Adipocyte (in vitro differentiated cells): ENCODE measurements at places on chromosomes 12 and 14.

DNA sequence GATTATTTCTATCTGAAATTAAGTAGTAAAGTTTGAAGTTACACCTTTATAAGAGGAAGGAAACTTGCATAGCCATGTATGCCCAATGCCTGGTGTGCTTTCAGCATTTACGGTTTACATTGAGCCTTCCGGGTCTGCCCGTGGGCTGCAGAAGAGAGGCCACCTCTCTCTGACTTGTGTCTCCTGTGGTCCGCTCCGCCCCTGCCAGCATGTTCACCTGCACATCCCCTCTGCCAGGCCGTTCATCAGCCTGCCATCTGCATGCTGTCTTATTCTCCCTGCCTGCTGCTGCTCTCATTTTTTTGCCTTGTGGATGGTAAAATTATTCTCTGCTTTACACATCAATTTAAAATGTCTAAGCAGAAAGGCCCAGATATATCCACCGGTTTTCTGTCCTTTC lies 41.5 kb upstream of the DYNC1H1 start:
- no peak for DNase-seq

- no peak for DNase-seq
Observed at GRCh38 chr12:9104087-9104486, 11.6 kb downstream of the A2M start.

GRCh38 chr12:111741235-111741812 lies 25.4 kb upstream of the ALDH2 start:
- peak; percentile 12 for DNase-seq

GRCh38 chr14:65937079-65937959 lies 524.8 kb downstream of the FUT8 start:
- no peak for DNase-seq

DNA sequence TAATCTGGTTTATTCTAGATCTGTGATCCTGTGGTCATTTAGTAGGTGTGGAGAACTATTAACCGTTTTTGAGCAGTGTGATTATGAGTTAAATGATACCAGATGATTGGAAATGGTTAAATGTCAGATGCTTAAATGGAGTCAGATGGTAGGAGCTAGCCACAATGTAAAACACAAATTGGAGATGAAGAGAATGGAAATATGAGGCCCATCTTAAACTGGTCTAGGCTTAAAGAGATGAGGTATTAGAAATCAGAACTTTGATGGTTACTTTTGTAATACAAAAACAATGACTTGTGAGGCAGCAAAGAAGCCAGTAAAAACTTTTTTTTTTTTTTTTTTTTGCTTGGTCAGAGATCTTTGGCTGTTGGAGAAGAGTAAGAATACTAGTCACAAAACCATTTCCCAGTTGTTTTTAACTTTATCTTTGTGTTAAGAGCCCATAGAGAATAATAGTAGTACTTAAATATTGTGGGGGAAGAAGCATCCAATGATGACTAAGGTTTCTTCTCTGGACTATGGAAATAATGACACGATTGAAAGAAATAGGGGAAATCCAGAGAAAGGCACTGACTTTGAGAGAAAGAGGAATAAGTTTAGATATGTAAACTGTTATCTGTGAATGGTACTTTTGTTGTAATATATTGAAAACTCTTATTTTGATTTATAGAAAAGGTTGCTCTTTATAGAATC lies 95.9 kb downstream of the WNK1 start:
- peak; percentile 34 for DNase-seq

- DNase-seq = peak; percentile 96
Observed at GRCh38 chr12:76763746-76764675, at the start of gene ZDHHC17. TSS of gene ZDHHC17 (plus strand) at chr12:76764115. CDS start at chr12:76764237, 122 bp downstream.

DNA sequence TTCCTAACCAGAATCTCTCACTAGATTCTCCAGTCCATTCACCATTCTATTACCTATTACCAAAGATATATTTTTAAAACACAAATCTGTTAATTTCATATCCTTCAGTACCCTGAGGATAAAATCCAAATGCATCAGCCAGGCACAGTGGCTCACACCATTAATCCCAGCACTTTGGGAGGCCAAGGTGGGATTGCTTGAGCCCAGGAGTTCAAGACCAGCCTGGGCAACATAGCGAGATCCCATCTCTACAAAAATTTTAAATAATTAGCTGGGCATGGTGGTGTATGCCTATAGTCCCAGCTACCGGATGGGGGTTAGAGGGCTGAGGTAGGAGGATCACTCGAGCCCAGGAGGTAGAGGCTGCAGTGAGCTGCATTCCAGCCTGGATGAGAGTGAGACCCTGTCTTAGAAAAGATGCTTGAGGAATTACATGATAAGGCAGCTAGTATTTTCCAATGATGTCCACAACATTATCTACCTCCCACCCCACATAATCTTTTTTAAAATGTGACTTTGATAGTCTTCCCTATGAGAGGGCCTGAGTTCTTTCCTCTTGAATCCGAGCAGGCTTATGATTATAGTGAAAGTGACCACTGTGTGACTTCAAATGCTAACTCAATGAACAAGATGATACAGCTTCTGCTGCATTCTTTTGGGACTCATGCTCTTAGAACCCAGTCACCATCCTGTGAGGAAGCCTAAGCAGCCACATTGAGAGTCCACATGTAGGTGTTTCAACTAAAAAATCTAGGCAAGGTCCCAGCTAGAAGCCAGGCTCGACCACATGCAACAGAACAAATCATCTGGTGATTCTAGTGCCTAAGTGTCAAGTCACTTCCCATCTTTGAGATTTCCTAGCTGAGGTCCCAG lies 18.0 kb downstream of the HECTD1 start:
- no peak for DNase-seq

DNA sequence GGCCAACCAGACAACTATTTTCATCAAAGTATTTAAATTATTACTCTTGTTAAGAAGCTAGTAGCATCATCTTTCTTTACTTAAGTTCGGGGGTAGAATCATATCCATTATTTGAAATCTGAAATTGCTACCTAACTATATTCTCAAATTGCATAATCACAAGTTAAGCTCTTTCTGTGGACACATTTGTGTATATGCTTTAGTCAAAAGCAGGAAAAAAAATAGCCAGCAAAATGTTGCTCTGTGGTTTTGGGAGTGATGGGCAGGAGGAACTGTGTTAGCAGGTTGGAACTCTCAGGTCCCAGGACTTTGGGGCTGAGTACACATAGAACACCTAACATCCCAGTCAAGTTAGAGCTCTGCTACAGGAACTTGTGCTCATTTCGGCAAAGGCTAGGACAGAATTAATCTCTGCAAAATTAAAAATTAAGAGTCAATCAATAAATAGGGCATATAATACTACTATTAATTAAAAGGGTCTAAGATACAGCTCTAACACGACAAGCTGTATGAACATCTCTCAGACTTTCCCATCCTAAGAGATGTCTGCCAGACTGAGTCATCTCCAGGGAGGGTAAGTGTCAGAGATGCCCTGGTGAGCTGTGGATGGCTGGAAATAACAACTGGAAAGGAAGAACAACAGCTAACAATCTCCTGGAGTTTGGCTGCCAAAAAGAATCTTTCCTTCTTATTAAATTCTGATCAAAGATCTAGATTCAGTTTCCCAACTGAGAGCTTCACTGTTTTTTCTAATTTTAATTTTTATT lies 203.5 kb upstream of the GZMB start:
- peak; percentile 50 for DNase-seq

- no peak for DNase-seq
Observed at GRCh38 chr12:56332512-56333196, 1.1 kb downstream of the PAN2 start.

GRCh38 chr12:83537428-83538053 lies 850.8 kb downstream of the TMTC2 start:
- DNase-seq = peak; percentile 17

- no peak for DNase-seq
Observed at GRCh38 chr14:54675236-54676128, 108.6 kb downstream of the SAMD4A start.

DNA sequence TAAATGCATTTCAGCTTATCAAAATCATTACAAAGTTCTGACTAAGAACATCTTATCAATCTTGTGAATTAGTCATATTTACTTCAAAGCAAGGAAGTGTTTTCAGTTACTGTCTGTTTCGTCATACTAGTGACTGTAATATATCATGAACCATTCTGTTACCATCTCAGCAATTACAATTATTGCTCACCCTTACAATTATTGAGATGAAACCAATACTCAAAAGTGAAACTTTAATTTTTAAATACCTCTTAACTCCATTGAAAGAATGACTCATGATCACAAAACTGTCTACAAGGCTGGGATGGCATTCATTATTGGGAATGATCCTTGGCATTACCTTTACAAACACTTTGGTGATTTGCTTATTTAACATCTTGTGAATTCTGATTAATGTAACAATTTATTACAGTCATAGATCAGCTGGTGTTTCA lies 90.3 kb downstream of the RPS6KA5 start:
- no peak for DNase-seq
